ENCODE measurements at places on chromosomes 3 and 15.

DNA sequence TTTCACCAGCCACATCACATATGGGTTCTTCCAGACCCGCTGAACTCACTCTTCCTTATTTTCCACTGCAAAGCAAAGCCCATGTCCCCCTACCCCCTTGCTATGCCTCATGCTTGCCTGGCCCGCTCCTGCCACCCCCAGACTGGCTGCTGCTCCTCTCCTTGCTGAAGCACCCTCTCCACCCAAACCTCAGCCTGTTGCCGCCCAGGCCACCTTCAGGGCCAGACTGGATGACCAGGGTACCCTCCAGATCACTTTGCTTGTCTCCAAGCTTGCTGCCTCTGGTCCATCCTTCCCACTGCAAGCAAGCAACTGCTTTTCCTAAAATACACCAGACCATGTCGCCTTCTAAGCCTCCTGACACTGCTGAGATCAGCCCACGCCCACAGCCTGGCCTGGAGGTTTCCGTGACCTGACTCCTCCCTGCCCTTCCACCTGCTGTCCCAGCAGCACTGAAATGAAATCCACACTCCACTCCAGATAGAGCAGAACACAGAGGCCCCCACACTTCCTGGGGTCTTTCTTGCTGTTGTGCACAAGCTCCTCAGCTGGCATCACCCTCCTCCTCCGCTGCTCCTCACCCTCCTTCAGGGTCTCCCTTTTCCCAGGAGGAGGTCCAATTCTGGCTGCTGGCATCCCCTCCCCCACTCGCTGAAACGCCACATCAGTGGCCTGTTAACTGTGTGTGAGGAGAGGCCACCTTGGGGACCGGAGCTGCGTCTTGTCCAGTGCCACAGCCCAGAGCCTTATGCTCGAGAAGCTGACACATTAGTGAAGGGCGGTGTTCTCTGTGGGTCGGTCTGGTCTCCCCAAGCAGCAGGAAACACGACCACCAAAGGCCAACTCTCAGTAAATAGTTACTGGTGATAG, 99.1 kb downstream of the ADCY5 start:
- no peaks in the 10 kb centered on the region for H3K36me3 ChIP-seq
- no peak for DNase-seq
- no peaks in the 10 kb centered on the region for H3K4me1 ChIP-seq
- H3K27me3 ChIP-seq = peaks cover 49% of the 10 kb centered on the region
- H3K27ac ChIP-seq = no peak overlapping the region

- no peak overlapping the region for H3K4me3 ChIP-seq
- H3K27ac ChIP-seq = peak overlapping the region; percentile 90
- no peak for DNase-seq
- no peaks in the 10 kb centered on the region for H3K27me3 ChIP-seq
These were observed 45.4 kb downstream of the LIPC start for GRCh38 chr15:58477170-58477569.

DNA sequence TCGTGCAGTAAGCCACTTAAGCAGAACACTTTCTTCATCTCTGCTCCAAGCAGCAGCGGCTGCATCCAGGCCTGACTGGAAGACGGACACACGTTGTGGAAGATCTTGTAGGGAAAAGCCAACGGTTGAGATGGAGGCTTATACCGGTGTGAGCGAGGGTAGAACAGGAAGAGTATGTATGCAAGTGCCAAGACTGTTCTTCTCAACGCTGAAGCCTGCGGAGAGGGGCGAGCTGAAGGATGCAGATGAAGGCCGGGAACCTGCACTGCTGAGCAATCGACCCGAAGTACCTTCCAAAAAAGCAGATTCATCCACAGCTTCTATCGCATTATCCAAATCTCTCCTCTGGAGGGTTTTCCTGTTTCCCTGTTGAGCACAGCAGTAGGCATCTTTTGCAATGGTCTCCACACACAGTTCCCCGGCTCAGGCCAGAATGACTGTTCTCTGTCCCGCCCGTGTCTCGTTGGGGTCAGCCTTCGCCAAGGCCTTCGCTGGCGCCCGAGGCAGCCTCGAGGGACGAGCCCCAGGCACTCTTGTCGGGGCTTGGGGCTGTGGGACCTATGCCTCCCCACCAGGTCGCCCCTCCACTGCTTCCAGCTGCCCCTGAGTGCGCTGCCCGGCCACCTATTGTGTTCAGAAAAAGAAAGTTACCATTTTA, 22.2 kb upstream of the DYNC1LI1 start:
- no peak for DNase-seq
- H3K36me3 ChIP-seq = no peaks in the 10 kb centered on the region
- H3K27me3 ChIP-seq = peaks cover 35% of the 10 kb centered on the region
- no peaks in the 10 kb centered on the region for H3K4me1 ChIP-seq
- no peak overlapping the region for H3K27ac ChIP-seq
- no peak overlapping the region for H3K4me3 ChIP-seq

GRCh38 chr15:60389261-60390077, 8.3 kb downstream of the ANXA2 start:
- H3K36me3 ChIP-seq = peaks cover 19% of the 10 kb centered on the region
- peak; percentile 33 for DNase-seq
- H3K27ac ChIP-seq = peak overlapping the region; percentile 38
- H3K4me3 ChIP-seq = peak overlapping the region; percentile 64
- H3K27me3 ChIP-seq = no peaks in the 10 kb centered on the region

DNA sequence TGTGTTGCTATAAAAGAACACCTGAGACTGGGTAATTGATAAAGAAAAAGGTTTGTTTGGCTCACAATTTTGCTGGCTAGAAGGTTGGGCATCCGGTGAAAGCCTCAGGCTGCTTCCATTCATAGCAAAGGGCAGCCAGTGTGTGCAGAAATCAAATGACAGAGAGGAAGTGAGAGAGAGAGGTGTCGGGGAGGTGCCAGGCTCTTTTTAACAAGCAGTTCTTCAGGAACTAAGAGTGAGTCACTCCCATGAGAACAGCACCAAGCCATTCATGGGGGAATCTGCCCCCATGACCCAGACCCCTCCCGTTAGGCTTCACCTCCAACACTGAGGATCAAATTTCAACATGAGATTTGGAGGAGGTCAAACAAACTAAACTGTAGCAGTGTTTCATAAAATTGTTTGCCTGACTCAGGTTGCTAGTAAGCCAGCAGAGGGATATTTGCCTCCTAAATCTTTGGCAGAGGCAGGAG, 4.5 kb upstream of the PARP15 start:
- no peak overlapping the region for H3K4me3 ChIP-seq
- peak; percentile 16 for DNase-seq
- peak overlapping the region; percentile 89 for H3K27ac ChIP-seq
- H3K36me3 ChIP-seq = peaks cover 47% of the 10 kb centered on the region

- peaks cover 47% of the 10 kb centered on the region for H3K36me3 ChIP-seq
- no peaks in the 10 kb centered on the region for H3K27me3 ChIP-seq
- no peak for DNase-seq
- peak overlapping the region; percentile 91 for H3K27ac ChIP-seq
- H3K4me3 ChIP-seq = peak overlapping the region; percentile 9
These were observed 23.0 kb downstream of the HPS3 start for GRCh38 chr3:149152420-149152819.

GRCh38 chr15:100877551-100877950, 2.1 kb upstream of the ALDH1A3 start:
- no peak overlapping the region for H3K4me3 ChIP-seq
- no peaks in the 10 kb centered on the region for H3K36me3 ChIP-seq
- no peak for DNase-seq
- H3K27ac ChIP-seq = no peak overlapping the region
- peaks cover 65% of the 10 kb centered on the region for H3K27me3 ChIP-seq

DNA sequence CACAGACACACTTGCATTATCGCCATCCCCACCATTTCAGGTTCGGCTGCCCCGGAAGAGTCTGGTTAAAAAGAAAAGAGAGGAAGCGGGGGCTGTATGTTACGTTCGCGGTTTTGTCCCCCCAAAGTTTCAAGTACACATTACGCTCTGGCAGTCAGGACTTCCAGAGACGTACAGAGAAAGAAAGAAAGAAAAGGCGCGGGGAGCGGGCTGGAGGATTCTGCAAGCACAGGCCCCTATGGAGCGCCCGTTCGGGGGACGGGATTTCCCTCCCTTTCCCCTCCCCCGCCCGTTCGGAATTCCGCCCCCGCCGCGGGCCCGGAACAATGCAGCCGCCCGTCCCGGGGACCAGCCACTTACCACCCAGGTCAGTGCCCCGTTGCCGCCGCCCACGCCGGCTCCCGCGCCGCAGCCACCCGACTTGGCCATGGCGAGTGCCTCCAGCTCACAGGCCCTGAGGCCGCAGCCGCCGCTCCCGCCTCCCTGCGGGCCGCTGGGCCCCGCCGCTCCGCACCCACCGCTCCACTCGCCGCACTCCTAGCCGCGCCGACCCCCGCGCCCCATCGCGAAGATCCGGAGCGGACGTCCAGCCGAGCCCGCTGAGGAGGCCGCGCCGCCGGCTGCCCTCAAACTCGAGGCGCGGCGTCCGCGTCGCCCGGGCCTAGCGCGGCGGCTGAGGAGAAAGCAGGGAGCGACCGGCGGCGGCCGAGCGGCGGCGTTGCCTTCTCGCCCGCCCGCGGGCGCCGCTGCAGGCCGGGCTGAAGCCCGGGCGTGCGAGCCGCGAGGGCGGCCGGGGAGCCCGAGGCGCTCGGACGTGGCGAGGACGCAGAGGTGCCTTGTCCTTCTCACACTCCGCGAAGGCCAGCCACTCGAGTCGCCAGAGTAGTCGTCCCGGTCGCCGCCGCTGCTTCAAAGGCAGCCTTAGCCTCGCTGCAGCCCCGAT, 567 bp downstream of the TOP2B start:
- H3K36me3 ChIP-seq = peaks cover 27% of the 10 kb centered on the region
- peak overlapping the region; percentile 97 for H3K4me3 ChIP-seq
- H3K4me1 ChIP-seq = peaks cover 50% of the 10 kb centered on the region
- no peaks in the 10 kb centered on the region for H3K27me3 ChIP-seq
- H3K27ac ChIP-seq = peak overlapping the region; percentile 99
- DNase-seq = peak; percentile 55

DNA sequence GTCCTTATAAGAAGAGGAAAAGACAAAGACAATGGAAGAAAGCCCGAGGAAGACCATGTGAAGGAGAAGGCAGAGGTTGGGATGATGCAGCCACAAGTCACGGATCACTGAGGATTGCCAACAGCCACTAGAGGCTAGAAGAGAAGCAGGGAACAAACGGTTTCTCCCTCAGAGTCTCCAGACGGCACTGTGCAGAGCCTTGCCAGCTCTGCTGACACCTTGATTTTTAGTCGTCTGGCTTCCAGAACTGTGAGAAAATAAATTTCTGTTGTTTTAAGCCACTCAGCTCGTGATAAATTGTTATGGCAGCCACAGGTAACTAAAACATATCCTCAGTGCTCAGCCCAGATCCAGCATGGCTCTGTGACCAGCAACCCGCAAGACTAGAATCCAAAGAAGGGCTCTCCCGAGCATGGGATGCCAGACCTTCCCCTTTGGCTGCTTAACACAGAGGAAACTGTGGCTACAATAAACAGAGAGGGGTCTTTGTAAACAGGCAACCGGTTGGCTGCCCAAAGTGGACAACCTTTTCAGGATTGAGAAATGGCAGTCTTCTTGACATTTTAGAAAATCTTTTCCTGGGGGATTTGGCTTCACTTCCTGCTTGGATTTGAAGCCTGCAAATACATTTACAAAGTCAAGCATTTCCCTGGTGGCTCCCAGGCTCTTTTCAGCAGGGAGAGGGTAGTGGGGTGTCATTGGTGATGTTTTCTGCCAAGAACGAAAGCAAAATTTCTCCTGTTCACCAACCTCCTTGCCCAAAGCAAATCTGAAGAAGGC, 88.7 kb upstream of the ADPGK start:
- H3K4me1 ChIP-seq = no peaks in the 10 kb centered on the region
- no peaks in the 10 kb centered on the region for H3K27me3 ChIP-seq
- no peaks in the 10 kb centered on the region for H3K36me3 ChIP-seq
- DNase-seq = no peak

- no peak overlapping the region for H3K27ac ChIP-seq
- H3K4me1 ChIP-seq = no peaks in the 10 kb centered on the region
- peaks cover 7% of the 10 kb centered on the region for H3K27me3 ChIP-seq
- no peak overlapping the region for H3K4me3 ChIP-seq
These were observed 55.4 kb upstream of the SEC13 start for GRCh38 chr3:10376353-10376752.

DNA sequence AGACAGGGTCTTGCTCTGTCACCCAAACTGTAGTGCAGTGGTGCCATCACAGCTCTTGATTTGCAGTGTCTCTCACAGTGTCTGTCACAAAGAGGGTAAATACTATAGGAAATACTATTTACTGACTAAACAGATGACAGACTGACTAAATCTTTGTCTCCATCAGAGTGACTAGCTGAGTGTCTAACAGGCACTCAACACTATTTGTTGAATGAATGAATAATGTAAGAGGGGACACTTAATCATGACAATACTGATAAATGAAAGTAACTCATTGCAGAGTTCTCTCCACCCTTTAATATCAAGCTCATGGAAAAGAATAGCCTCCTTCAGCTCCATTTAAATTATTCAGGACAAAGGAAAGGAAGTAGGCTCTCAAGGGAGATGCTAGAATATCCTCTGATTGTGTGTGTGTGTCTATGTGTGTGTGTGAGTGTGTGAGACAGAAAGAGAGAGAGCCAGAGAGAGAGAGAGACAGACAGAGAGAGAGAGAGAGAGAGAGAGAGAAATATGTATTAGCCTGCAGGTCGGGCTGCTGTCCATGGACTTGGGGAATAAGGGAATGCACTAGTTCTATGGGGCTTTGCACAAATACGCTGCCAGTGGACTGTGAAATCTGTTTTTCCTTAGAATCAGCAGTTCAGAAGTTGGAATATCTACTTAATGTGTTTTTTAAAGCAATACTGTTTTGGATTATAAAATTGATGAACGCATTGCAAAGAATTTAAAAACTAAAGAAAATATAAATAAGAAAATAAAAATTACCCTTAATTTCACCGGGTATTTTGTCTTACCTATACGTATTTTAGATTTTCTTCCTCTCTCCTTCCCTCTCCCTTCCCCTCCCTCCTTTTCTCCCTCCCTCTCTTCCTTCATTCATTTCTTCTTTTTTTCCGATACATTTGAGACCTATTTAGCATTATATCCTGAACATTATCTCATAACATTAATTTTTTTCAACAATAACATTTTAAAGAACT, 132.9 kb upstream of the LRIG1 start:
- H3K4me1 ChIP-seq = no peaks in the 10 kb centered on the region
- no peak overlapping the region for H3K4me3 ChIP-seq
- peaks cover 20% of the 10 kb centered on the region for H3K27me3 ChIP-seq
- no peak overlapping the region for H3K27ac ChIP-seq
- no peaks in the 10 kb centered on the region for H3K36me3 ChIP-seq

DNA sequence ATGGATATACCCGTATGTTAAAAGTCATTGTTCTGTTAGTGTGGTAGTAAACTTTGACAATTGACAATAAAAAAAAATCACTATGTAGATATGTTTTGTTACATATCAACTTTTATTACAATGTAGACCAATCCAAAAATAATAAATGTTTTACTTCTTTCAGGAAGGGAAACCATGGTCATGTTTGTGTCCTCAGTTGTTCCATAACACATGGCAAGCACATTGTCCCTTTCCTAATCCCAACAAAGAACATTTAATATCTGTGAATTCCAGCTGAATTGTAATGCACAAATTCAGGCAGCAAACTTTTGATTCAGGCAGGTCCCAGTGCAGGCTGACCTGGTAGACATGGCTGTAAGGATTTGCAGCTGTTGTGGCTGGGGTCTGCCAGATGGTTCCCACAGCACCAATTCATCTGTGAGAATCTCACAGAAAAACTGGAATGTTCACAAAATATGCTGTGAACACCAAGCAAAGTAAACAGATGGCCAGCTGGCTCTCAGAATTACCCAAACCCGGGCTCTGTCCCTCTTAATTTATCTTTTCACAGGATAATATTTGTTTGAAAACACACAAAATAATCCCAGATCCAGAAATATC, 1.9 kb upstream of the SPG21 start:
- no peak for DNase-seq
- peaks cover 21% of the 10 kb centered on the region for H3K36me3 ChIP-seq
- H3K27ac ChIP-seq = no peak overlapping the region
- no peaks in the 10 kb centered on the region for H3K27me3 ChIP-seq
